ENCODE measurements at places on chromosomes 13 and 19. TPM values are rescaled to one million over a fixed set of nuclear protein-coding genes. Genes with fewer than 3 reads are reported as not detected.

Gene C19orf33
- 2.7 TPM for polyA plus RNA-seq

- DNase-seq = no peak
Observed at GRCh38 chr13:74570834-74571233, 436.6 kb upstream of the KLF12 start.

- no peak for DNase-seq
Observed at GRCh38 chr13:44359983-44360375, 13.6 kb upstream of the SERP2 start.

GRCh38 chr13:46106839-46107371 lies 2.1 kb upstream of the CPB2 start:
- DNase-seq = no peak

Gene GRK1
- polyA plus RNA-seq = 0.13 TPM

GRCh38 chr13:53066411-53066810 lies 37.8 kb downstream of the OLFM4 start:
- no peak for DNase-seq

Gene C19orf67
- polyA plus RNA-seq = 4.1 TPM

Gene PRTN3
- 0.44 TPM for polyA plus RNA-seq

DNA sequence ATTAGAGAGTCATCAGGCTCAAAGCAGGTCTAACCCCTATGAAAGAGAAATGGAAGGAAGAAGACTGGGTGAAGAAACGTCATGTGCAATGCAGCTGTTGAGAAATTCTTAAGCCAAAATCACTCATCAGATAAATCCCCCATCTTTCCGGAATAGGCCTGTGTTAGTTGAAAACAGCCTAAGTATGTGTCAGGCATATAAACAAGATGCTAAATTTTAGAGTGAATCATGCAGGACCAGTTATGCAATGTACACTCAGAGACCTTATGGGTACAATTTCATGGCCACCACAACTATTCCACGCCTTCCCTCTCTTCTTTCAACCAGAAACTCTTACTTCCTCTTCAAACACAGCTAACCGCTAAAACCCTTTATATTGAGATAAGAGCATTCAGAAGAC lies 717.7 kb upstream of the ATXN8OS start:
- no peak for DNase-seq

DNA sequence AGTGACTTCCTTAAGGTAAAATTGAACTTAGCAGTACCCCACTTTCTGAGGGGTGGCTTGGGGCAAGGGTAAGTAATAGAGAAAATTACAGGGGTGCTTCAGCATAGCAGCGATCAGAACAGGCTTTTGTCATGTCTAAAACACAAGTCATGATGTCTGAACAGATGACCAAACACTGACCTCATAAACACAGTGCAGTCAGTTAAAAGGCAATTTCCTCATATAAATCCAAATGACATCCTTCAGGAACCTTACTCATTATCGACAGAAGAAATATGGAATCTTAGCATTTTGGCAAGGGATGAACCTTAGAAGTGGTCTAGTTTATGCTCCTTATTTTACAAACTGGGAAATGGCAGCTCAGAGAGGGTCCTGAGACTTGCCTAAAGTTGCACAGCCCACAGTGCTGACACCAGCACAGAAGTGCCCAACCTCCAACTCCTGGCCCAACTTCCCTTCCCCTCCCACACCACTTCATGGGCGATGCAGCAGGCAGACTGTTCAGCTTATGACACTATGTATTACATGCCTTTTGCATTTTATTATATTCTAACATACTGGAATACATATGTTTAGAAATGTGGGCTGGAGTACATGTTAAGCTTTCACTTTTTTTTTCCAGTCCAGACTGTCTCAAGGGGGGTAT lies 3.6 kb downstream of the GJA3 start:
- DNase-seq = no peak

GRCh38 chr13:99370481-99371275 lies 63.5 kb upstream of the GPR183 start:
- DNase-seq = no peak

- DNase-seq = no peak
Observed at GRCh38 chr13:43061496-43062280, 38.3 kb downstream of the DNAJC15 start.

DNA sequence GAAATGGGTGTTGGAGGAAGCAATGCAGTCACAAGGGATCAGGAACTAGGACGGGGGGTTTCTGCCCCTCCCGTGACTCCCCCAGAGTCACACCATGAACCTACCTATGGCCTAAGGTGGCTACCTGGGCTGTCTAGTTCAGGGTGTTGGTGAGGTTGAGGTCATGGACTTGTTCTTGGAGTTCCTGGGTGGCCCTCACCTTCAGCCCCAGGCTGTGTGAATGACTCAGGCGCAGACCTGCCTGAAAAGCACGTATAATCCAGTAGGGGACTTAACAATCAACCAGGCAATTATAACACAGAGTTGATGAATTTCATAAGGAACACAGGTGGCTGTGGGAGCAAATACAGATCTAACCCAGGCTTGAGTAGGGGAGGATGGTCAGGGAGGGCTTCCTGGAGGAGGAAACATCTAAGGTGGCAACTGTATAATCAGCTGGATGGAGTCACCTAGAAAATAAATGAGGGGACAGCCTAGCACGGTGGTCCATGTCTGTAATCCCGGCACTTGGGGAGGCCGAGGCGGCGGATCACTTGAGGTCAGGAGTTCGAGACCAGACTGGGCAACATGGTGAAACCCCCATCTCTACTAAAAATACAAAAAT lies 25.6 kb upstream of the ADGRE1 start:
- no peak for DNase-seq

GRCh38 chr13:97179501-97179900 lies 42.6 kb upstream of the MBNL2 start:
- DNase-seq = no peak

DNA sequence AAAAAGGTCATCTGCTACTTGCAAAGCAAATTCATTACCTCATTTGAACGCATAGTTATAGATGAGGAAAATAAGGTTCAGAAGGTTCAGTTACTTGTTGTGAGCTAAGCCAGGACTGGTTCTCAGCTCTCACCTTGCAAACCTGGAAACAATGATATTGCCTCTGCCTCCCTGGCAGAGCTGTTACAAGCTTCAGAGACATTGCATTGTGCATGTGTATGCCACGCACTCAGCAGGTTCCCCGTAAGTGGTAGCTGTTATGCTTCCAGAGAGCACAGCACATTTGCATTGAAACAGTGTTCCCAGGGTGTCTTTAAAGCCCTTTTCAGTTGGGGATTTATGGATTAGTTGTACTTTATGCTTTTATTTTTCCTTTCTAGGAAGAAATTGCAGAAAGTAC lies 80.6 kb downstream of the DGKH start:
- DNase-seq = no peak

GRCh38 chr19:32029235-32029634 lies 316.2 kb upstream of the ZNF507 start:
- DNase-seq = no peak

GRCh38 chr19:51462276-51462675 lies 4.0 kb upstream of the SIGLEC8 start:
- DNase-seq = no peak

Gene LGI4
- polyA plus RNA-seq = 26.7 TPM

Gene PNMA8B
- polyA plus RNA-seq = 4.1 TPM

DNA sequence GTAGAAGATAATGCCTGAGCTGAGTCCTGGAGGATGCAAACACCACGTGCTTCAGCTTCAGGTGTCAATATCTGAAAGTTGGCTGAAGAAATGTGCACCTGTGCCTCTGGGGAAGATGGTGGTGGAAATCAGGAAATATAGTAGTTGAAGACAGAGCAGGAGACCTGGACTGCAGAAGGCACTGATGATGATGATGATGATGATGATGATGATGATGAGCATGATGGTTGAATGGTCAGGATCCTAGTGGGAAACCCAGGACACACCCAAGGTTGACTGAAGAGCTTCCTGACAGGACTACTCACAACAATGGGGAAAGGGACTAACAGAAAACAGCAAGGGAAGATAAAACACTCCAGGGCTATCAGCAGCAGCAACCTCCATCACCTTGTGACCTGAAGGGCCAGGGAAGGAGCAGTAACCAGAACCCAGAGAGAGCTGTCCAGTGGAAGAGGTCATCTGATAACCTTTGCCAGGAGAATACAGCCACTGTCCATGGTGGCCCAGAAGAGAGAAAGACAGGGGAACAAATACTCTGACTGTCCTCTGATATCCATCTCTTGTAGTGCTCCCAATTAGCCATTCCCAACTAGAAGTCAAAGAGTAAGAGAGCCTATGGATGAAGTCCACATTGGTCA lies 170.3 kb downstream of the TSHZ3 start:
- DNase-seq = no peak

- no peak for DNase-seq
Observed at GRCh38 chr13:104411141-104411765, 1345.0 kb upstream of the SLC10A2 start.

DNA sequence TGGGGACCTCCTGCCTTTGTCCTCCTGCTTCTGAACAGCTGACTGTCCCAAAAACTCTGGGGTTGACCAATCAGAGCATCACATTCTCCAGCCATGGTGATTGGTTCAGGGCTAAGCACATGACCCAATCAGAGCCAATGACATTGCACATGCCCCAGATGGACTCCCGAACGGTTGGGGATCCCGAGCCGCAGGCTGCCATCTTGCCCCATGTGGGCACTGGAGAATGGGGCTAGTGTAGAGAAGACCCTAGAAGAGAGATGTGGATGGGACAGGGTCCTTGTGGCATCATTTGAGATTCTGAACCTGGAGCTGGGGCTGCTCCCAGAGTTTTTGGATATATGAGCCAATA lies 31.3 kb upstream of the PEPD start:
- no peak for DNase-seq

DNA sequence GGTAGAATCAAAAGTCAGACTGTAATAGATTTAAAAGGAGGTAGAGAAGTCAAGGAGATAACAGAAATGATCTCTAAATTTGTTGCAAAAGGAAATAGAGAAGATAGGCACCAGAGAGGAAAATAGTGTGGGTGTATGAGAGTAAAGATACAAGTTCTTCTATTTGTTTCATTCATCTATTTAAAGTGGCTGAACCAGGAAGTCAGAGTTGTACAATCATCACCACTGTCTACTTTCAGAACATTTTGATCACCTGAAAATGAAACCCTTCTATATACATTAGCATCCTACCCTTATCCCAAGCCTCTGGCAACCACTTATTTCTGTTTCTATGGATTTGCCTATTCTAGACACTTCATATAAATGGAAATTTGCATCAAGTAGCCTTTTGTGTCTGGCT lies 36.7 kb downstream of the INTS6 start:
- no peak for DNase-seq

DNA sequence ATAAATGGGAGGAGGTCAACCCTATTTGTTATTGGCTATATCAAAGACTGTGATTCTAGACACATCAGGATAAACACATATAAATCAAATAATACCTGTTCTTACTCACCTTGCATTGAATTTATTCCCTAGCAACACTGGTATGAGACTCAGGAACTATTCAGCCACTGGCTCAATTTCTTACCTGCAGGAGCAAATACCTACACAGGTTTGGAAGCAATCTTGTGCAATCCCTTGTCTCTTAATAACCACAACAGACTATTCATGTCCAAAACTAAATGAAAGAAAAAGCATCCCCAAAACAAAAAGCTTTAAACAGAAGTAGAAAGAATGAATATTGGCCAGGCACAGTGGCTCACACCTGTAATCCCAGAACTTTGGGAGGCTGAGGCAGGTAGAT lies 55.5 kb downstream of the TBC1D4 start:
- DNase-seq = no peak

DNA sequence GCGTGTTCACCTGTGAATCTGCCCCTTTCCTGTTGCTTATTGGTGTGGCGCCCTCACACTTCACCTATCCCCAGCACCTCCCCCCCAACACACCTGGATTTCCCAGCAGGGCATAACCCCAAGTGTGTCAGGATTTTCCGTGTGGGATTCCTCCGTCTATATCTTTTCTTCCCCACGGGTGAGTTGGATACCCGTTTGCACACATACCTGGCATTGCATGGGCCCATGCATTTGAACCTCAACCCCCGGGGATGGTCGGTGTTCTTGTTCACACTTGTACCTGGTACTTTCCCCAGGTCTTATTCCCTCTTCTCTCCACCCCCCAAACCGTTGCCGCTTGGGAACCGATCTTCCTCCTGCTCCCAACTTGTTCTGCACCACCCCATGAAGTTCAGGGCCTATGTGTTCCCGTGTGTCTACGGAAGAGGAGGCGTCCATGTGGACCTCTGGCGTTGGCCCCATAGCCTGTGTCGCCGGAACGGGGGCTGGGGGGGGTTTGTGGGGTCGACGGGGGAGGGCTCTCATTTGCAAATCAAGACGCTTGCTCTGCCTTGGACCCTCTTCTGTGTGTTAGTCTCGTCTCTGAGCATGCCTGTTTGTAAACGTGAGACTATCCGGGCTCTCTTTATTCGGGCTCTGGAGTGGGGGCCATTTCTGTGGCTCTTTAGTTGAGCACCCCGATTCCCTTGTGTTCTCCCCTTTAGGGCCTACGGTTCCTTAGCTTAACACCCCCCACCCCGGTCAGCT lies 1.7 kb downstream of the PRR12 start:
- peak; percentile 38 for DNase-seq

- no peak for DNase-seq
Observed at GRCh38 chr19:4541114-4541805, 1.4 kb upstream of the LRG1 start.

- DNase-seq = no peak
Observed at GRCh38 chr19:13225085-13225484, 74.9 kb downstream of the IER2 start.

GRCh38 chr13:70297189-70297616 lies 189.0 kb upstream of the KLHL1 start:
- no peak for DNase-seq

DNA sequence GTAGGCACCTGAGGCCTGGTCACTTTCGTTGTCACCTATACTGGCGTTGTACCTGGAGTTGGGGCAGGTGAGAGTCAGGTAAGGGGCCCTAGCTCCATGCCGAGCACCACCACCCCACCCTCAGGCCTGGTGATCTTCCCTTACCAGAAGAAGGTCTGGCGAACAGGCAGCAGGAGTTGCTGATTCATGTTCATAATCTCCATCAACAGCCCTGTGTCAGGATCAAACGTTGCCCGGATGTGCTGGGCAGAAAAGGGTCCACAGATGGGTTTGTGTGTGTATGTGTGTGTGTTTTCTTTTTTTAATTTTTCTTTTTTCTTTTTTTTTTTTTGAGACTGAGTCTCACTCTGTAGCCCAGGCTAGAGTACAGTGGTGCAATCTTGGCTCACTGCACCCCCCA lies 14.3 kb downstream of the MAN2B1 start:
- no peak for DNase-seq

Gene KLK1
- polyA plus RNA-seq = not detected

Gene NCAN
- not detected for polyA plus RNA-seq

GRCh38 chr13:22451327-22451741 lies 729.4 kb upstream of the SGCG start:
- DNase-seq = peak; percentile 27

Gene CEACAM19
- polyA plus RNA-seq = 5.0 TPM

GRCh38 chr19:53942001-53942786 lies 20.5 kb upstream of the CACNG8 start:
- DNase-seq = no peak

GRCh38 chr13:30971575-30971974 lies 39.1 kb downstream of the TEX26 start:
- DNase-seq = peak; percentile 40

Gene CYP4F8
- not detected for polyA plus RNA-seq

Gene SLC6A16
- polyA plus RNA-seq = 4.0 TPM

DNA sequence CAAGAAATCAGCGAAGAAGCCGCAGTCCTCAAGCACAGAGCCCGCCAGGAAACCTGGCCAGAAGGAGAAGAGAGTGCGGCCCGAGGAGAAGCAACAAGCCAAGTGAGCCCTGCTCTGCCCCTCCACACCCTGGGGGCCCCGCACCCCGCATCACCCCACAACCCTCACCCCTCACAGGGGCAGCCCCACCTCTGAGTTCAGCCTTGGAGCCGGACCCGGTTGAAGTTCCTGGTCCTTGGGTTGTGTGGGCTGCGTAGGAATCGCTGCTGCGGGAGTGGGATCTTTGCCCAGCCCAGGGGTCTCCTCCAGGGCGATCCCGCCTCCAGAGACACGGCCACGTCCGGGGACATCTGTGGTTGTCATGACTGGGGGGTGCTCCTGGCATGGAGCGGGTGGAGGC lies 22.0 kb downstream of the PLIN4 start:
- no peak for DNase-seq

Data from cardiac muscle cell (in vitro differentiated cells and primary cell).